Stimulated activated CD8-positive, alpha-beta memory T cell treated with anti-CD3 and anti-CD28 coated beads, Interleukin-7, amount 100 ng/mL, for 1 hour (primary cell): ENCODE measurements at places on chromosomes 5 and 9.

GRCh38 chr5:65548281-65548680, 14.7 kb downstream of the CENPK start:
- DNase-seq = no peak

- DNase-seq = no peak
These were observed 51.1 kb downstream of the PDE6A start for GRCh38 chr5:149893403-149893931.

- no peak for DNase-seq
These were observed 391.6 kb upstream of the CHD1 start for GRCh38 chr5:99320436-99320835.

DNA sequence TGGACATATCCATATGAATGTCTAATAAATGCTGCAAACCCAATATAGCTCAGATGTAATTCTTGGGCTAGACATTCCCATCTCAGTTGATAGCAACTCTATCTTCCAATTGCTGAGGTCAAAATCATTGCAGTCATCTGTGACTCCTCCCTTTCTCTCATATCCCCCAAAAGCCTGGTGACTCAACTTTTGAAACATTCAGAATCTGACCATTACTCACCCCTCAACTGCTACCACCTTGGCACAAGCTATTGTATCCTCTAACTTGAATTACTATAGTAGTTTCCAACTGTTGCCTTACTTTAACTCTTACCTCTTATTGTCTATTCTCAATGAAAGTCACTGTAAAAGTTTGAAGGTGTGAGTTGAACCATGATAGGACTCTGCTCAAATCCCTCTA, 600.1 kb upstream of the RGMB start:
- no peak for DNase-seq

DNA sequence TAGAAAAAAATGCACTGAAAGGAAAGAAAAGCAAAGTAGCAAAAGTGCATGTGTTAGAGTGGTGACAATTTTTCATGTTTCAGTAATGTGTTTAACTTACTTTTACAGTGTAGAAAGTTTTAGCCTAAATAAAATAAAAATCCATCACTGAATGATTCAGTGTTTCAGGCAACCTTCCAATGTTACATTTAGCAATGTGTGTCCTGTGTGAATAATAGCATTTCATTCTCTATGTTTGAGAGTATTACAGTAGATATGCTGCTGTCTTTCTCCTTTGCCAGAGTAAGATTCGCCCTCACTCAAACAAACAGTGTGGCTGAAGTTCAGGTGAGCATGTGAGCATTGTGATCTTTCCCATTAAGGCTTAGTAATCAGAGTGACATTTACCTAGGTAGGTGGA, 171.1 kb downstream of the TARS1 start:
- no peak for DNase-seq

- DNase-seq = no peak
These were observed 289.3 kb downstream of the ASTN2 start for GRCh38 chr9:117125531-117125930.

DNA sequence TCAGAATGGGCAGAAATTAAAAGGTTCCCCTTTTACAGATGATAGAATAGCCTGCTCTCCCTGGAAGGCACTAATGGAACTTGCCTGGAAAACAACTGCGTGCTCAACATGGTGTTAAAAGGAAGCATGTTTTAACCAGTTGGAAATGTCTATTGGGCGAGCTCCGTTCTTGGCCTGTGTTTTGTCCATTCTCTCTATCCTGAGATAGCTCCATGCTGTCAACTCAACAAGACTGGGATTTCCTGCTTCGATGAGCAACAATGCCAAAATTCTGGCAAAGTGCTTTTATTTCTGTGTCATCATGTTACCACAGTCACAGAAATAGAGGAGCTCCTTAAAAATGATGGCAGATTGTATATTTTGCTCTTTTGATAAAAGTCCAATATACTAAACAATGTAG, 198.3 kb downstream of the PLK2 start:
- no peak for DNase-seq

DNA sequence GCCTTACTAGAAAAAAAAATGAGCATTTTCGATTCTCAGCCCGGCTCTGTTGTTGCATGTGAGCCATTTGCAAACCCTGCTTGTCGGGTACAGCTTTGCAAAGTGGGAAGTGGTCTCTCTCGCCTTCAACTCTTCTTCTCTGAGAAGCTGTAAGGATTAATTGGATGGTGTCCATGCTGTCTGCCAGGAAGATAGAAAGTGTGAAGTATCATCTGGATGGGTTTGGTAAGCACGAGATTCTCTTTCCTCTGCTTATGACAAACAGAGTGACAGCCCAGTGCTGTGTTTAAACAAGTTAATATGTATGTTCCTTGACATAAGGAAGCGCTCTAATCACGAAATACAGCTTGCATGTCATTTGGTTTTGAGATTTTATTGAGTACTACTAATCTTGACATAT, 109.1 kb upstream of the SPATA31D4 start:
- no peak for DNase-seq

DNA sequence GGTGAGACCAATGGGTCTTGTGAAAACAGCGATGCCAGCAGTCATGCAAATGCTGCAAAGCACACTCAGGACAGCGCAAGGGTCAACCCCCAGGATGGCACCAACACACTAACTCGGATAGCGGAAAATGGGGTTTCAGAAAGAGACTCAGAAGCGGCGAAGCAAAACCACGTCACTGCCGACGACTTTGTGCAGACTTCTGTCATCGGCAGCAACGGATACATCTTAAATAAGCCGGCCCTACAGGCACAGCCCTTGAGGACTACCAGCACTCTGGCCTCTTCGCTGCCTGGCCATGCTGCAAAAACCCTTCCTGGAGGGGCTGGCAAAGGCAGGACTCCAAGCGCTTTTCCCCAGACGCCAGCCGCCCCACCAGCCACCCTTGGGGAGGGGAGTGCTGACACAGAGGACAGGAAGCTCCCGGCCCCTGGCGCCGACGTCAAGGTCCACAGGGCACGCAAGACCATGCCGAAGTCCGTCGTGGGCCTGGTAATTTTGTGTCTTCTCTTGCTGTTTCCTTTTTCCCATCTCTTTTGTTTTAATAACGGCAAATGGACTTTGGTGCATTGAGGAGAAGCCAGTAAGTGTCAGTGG, 98.0 kb downstream of the EHMT1 start:
- DNase-seq = no peak

DNA sequence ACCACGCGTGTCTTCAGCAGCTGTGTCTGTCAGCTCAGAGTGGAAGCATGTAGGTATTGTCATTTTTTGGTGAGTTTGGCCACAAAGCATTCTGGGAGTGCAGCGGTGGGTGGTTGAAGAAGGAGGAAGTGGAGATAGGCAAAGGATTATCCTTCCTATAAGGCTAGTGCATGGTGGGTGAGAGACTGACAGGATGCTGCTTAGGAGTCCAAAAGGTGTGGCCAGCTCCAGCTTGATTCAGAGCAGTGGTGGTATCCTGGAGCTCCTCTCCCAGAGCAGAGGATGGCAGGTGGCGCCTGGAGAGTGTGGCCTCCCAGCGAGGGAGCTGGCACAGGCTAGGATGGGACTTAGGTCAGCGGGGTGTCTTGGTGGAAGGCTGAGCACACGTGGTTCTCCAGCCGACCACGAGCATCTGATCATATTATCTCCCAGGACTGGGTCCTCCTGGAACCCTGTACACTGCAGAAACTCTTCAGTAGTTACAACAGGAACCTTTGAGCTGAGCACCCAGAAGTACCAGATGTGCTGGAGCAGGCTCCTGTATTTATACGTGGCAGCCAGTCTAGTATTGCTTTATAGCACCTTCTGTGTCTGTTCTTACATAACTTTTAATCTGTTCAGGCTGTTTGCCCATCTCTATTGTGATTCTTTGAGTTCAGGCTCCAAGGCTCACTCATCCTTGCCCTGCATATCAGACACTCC, 29.6 kb downstream of the MAML1 start:
- DNase-seq = no peak

- no peak for DNase-seq
These were observed 15.4 kb upstream of the ATP6V1G1 start for GRCh38 chr9:114572199-114572598.

DNA sequence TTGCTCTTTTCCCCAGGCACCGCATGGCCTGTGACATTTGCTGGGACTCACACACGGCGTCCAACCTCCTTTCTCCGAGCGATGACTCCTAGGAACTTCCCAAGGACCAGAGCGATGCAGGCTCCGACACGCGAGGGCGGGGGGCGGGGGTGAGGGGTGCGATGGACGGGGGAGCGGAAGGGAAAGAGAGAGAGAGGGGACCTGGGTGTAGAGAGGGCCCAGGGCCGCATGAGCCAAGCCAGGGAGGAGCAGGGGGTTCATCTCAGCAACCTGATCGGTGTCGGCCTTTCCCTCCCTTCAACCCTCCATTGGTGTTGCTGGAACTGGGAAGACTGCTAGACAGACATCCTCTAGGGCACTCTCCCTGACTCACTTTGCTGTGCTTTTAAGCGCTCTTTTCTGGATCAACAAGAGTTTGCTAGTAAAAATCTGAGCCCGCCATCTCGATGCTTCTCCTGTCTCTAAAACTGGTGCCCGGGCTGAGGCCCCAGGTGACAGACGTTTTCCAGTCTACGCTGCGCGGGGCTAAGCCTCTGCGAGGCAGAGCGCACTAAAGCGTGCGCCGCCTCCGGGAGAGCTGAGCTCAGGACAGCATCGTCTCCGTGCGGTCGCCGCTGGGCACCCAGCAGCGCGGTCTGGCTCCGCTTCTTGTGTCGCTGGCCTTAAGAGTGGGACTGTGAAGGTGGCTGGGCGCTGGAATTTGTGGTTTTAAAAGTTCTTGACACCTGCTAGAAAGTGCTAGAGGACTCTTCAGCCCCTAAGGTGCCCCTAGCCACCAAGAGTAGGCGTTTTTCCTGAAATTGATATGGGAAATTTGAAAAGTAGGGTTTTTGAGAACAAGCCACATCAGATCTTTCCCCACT, 1.0 kb upstream of the TSLP start:
- no peak for DNase-seq

GRCh38 chr5:102539562-102539961, 40.8 kb upstream of the SLCO6A1 start:
- no peak for DNase-seq

- DNase-seq = no peak
These were observed 27.1 kb upstream of the GAS1 start for GRCh38 chr9:86974421-86974820.
